ENCODE measurements at places on chromosomes 11 and 22.
A peak's percentile ranks its signal among the peaks of the same experiment; 100 is the strongest.

DNA sequence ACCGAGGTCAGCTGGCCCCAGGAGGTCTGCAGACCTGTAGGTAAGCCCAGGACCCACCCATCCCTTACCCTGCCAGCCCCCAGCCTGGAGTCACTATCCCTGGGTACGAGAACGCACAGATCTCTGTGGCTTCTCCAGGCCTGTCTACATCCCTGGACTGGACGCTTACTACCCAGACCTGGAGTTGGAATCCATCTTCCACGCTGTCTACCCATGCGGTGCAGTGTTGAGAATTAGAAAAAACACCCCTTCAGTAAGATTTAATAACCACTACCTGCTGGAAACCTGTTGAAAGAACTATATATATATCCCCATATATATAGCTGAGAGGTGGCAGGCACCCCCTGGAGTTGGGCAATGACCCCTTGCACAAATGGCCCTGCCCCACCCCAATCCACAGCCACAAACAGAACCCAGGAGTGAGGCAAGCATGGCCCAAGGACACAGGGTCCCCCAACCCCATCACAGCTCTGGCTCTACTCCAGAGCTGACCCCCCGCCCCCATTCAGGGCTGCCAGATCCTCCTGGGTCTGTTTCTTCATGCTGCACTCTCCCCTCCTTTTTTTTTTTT, 17.7 kb upstream of the RGL4 start:
- DNase-seq: no peak

DNA sequence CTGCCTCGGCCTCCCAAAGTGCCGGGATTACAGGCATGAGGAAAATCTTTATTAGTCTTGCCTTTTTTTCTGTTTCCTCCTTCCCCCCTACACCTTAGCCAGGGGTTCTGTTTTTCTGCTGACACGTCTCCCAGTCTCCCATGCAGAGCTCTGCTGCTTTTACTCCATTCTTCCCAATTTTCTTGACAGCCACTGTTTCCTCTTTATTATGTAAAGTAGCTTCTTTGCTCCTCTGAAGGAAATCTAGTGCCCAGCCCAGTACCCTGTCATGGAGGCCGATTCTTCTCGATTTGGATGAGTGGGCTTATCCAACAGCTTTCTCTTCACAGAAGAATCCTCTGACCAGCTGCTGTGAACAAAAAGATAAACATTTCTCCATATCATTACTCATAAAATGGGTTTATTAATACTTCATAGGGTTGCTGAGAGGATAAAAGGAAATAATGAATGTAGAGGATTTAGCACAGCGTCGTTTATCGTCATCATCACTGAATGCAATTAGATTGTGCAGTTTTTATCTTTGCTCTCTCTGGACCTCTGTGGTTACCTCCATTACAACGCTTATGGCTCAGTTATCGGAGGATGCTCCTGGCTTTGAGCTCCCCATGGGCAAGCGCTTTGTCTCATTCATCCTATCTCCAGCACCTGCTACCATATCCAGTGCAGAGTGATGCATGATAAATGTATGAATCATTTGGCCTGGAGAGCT, 375.6 kb upstream of the C11orf87 start:
- DNase-seq: no peak

DNA sequence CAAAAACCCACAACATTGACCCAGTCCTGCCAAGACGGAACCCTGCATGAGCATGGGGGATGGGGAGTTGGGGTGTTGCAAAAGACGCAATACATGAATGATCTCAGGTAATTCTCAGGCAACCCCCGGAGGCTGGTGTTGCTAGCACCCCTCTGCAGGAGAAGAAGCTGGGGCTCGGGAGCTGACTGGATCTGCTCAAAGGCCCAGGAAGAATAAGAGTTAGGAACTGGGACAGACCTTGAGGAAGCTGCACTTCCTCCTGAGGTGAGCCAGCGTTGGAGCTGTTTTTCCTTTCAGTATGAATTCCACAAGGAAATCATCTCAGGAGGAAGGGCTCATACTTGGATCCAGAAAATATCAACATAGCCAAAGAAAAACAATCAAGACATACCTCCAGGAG, at the start of gene KRTAP5-9:
Gene KRTAP5-9, plus strand, starts transcription at position 301 of the 400 bp plus-strand sequence. CDS start 238 bp downstream, outside the sequence.
- DNase-seq: no peak

DNA sequence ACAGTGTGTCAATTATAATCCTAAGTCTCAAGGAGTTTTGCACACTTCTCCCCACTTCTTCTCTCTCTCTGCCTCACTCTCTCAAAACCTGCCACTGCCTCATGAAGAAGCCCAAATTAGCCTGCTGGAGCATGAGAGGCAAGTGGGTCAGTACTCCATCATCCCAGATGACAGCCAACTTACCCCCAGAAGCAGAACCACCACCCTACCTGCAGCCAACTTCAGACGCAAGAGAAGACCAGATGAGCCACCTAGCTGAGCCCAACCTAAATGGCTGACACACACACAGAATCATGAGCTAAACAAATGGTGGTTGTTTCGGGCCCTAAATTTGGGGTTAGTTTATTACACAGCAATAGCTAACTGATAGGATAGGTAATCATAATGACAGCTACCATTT, 61.2 kb downstream of the CD82 start:
- no peak for DNase-seq

DNA sequence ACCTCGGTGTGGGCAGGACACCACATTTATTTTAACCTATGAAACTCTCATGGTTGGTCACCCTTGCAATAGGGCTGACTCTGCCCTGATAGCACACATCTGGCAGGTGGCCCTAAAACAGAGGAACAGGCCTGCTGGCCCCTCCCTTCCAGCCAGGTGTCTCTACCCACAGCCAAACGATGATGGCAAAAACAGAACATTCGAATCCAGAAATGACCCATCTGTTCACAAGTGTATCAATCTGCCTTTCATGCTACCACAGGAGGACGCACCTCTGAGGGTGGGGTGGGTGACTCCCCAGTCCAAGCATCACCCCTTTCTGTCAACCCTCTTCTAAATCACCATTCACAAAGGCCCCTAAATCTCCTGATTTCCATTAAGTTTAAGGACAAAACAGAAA, 118.1 kb downstream of the ETS1 start:
- peak; percentile 75 for DNase-seq

- no peak for DNase-seq
Observed at GRCh38 chr11:9675691-9676090, 11.8 kb downstream of the SWAP70 start.

- DNase-seq: no peak
Observed at GRCh38 chr11:105183987-105184386, 44.4 kb upstream of the CARD18 start.

DNA sequence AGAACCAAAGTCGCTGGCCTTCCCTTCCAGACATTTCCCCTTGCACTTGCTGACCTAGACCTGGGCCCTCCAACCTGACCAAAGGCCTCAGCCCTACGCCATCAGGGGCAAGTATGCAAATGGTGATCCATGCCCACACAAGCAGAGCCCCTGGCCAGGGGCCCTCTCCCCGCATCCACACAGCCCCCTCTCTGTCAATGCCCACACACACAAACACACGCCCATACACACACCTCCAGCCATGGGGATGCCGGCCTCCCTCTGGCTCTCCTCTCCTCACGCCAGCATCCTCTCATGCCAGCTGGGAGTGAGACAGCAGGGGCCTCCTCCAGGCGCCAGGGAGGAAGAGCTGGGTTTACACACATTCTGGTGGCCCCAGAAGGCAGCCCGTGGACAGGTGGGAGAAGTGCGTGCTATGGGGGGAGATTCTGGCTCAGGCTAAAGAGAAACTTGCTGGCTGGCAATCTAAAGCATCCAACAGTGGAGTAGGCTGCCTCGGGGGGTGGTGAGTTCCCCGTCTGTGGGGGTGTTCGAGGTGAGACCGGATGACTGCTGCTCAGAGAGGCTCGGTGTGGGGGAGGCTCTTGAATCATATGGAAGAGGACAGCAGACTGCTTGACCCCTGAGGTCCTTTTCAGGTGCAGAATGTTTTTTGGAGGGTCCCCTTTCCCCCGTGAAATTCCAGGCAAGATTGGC, 4.8 kb downstream of the NRXN2 start:
- no peak for DNase-seq

DNA sequence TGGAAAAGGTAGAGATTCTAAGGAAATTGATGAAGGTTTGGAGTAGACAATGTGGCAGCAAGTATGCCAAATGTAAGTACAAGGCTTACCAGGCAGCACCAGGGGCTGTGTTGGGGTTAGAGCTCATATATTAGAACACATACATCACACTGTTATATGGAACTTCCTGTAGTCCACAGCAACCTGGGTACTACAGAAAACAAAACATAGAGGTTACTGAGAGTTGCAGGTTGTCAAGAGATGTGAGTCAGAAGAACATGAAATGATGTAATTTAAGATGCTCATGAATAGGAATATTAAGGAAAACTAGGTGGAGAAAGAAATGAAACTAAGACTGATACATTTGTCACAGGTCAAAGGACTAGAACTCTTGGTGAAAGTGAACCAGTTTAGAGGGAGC, 22.0 kb downstream of the FAT3 start:
- DNase-seq: no peak

- DNase-seq: no peak
Observed at GRCh38 chr11:82874646-82875523, 25.3 kb downstream of the PRCP start.

- DNase-seq: peak; percentile 13
Observed at GRCh38 chr22:42931421-42932196, 74.5 kb upstream of the ARFGAP3 start.

DNA sequence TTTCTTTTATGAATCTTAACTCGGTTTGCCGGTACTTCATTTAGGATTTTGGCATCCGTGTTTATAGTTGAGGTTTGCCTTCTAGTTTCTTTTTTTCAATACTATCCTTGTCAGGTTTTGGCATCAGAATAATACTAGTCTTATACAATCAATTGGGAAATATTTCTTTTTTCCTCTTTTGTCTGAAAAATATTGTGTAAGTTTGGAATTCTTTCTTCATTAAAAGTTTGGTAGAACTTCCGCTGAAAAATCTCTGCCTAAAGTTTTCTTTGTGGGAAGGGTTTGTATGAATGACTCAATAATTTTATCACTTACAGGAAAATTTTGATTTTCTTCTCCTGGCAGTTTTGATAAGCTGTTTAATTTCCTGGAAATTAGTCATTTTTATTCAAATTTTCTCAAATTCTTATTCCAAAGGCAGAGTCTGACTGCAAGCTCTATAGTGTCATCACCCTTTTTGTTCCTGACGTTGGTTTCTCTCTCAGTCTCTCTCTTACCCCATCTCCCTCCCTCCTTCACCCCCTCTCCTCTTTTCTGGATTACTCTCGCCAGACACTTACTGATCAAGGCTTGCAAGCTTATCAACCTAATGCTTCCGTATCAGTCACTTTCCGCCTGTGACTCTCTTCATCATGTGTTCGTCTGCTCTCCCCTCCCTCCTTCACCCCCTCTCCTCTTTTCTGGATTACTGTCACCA, 555.7 kb downstream of the TBC1D22A start:
- DNase-seq: no peak

DNA sequence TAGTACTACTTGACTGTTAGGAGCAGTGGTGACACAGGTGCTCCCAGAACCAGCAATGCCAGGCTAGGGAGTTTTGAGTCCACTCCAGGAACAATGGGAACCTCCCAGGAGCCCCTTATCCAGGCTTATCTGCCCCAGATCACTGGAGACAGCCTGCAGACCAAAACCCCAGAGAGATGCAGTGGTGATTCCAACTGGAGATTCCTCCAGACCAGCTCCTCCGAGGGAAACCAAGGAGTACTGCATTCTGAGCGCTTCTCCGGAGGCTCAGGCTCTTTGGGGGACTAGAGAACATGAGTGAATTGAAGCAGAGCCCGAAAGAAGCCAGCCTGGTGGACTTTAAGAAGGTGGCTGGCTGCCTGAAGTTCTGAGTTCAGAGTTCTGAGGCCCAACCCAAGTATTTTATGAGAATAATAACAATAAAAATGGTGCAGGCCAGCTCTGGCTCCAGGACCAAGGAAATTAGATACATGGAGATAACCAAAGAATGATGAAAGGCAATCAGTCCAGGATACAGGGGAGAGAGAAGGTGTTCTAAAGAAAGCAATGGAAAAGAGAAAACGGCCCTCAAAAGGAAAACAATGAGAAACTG, 1.3 kb upstream of the TMEM25 start:
- DNase-seq: no peak

DNA sequence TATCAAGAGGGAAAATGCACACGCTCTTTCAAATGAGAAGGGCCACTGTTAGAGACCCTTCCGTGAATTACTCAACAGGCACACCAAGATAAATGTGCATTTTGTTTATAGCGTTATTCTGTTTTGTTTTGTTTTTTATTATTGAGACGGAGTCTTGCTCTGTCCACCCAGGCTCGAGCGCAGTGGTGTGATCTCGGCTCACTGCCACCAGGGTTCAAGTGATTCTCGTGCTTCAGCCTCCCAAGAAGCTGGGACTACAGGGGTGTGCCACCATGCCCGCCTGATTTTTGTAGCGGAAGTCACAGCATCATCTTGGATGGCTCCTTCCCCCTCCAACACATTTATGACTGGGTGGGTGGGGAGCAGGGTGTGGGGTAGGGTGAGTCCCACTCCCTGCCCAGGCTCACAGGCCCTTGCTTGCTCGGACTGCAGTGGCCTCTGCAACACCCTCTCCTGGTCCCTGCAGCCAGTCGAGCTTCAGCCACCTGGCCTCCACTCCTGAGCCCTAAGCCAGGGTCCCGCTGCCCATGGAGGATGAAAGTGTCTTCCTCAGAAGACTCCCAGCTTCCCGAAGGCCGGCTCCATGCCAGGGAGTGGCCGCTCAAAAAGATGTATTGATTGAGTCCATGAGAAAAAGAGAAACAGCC, 68.0 kb downstream of the RTL6 start:
- no peak for DNase-seq

- peak; percentile 74 for DNase-seq
Observed at GRCh38 chr11:9562716-9563115, 10.8 kb upstream of the WEE1 start.

- DNase-seq: no peak
Observed at GRCh38 chr11:69153661-69154060, 2.1 kb upstream of the SMIM38 start.

- no peak for DNase-seq
Observed at GRCh38 chr11:88292171-88292843, 45.2 kb downstream of the CTSC start.

DNA sequence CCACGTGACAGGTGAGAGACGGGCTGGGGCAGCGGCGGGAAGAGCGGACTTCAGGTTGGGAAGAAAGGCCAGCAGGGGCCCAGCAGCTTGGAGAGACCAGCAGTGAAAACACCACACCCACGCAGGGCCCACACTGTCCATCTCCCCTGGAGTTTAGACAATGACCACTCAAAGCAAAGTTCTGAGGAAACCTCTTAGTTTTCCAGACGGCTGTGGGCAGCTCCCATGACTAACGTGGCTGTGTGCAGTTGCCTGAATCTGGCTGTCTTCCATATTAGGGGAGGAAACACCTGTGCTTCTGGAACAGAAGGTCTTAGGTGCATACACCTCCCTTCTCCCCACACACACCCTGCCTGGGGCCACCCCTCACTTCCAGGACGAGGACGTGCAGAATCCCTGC, 70.6 kb upstream of the TTLL12 start:
- DNase-seq: no peak

DNA sequence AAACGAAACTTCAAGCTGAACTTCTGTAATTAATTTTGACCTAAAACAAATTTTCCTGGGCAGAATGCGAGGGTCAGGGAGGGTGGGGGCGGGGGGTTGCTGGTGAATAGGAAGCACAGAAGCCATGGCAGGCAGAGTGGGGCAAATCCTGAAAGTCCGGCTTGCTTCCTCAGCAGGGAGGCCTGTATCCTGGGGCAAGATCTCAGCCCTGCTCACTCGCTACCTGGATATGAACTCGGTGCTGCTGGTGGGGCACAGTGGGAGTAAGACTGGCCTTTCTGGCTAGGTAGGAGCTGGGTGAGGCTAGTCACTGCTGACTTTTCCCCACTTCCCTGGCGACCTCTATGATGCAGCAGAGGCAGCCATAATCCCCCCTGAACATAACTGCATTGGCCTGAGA, 168.9 kb upstream of the CHORDC1 start:
- DNase-seq: no peak

GRCh38 chr11:114078423-114078822, 18.9 kb downstream of the ZBTB16 start:
- no peak for DNase-seq

Measured in activated CD4-positive, alpha-beta T cell treated with anti-CD3 and anti-CD28 coated beads, Interleukin-10, Interleukin-2, amounts not matched to agents 100 ng/mL and 50 ng/mL, durations not matched to agents 16 hours and 8 hours (primary cell).